NCI-H524 (cell line): ENCODE measurements at places on chromosomes 11 and 22.

GRCh38 chr11:128323381-128323780, 264.0 kb downstream of the ETS1 start:
- no peak for DNase-seq

DNA sequence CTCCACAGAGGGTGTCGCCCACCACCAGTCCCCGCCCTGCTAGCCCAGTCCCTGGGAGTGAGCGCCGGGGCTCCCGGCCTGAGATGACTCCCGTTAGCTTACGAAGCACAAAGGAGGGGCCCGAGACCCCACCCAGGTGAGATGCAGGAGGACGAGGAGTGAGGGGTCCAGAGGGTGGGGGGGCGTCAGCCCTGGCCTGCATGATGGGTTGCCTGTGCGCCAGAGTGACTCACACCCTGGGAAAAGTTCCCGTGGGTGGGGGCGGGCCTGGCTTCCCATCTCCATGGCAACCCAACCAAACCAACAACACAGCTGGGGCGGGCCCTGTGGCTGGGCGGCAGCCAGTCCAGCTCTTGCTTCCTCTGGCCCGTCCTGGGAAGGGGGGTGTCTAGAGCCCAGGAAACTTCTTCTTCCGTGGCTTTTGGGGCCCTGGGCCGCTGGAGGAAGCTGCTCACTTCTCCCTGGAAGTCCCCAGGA, 4.5 kb downstream of the GAS2L1 start:
- peak; percentile 67 for DNase-seq

- DNase-seq: no peak
These were observed 40.4 kb upstream of the ETS1 start for GRCh38 chr11:128627666-128628324.

- DNase-seq: peak; percentile 43
These were observed 2.9 kb downstream of the KLHL35 start for GRCh38 chr11:75429902-75430713.

DNA sequence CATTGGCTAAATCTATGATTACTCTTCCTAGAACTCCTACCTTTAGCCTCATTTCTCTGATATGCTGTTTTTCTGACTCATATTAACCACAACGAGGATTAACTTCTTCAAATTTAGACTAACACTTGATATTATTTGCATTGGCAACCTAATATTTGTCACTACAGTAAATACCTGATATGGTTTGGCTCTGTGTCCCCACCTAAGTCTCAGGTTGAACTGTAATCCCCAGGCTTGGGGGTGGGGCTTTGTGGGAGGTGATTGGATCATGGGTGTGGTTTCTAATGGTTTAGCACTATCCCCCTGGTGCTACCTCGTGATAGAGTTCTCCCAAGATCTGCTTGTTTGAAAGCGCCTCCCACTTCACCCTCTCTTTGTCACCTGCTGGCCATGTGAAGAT, 17.1 kb upstream of the MED17 start:
- DNase-seq: no peak

DNA sequence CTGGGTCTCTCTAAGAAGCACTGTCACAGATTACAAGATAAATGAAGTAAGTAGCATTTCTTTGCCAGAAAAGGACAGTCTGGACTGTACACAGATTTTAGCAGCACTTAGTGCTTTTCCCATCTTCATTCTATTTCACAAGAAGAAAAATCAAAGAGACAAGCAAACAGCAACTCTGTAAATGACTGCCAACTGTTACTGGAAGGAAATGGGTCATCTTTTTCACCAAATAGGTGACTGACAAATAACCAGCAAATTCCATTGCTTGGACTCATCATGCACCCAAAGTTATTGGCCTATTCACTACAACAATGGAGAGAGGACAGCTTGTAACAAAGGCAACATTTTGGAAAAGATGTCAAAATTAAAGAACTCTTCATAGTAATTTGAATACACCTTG, 28.9 kb upstream of the CARD18 start:
- DNase-seq: no peak

- DNase-seq: no peak
These were observed 28.4 kb downstream of the CDON start for GRCh38 chr11:126034039-126034932.

GRCh38 chr11:18540207-18541009, 13.7 kb upstream of the TSG101 start:
- no peak for DNase-seq
